HFF-Myc (cell line): ENCODE measurements at places on chromosomes 1 and 21.

DNA sequence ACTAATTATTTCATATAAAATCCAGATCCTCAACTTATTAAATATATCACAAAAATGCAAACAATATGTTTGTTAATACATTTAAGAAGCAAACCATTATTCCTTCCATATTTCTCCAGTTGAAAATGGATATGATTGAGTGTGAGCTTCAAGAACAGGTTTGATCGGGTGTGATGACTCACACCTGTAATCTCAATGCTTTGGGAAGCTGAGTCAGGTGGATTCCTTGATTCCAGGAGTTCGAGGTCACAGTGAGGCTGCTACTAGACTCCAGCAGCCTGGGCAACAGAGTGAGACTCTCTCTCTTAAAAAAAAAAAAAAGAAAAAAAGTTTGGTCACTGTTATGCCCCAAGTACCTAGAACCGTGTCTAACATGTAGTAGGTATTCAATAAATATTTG, 42.9 kb upstream of the RRP15 start:
- DNase-seq = no peak

DNA sequence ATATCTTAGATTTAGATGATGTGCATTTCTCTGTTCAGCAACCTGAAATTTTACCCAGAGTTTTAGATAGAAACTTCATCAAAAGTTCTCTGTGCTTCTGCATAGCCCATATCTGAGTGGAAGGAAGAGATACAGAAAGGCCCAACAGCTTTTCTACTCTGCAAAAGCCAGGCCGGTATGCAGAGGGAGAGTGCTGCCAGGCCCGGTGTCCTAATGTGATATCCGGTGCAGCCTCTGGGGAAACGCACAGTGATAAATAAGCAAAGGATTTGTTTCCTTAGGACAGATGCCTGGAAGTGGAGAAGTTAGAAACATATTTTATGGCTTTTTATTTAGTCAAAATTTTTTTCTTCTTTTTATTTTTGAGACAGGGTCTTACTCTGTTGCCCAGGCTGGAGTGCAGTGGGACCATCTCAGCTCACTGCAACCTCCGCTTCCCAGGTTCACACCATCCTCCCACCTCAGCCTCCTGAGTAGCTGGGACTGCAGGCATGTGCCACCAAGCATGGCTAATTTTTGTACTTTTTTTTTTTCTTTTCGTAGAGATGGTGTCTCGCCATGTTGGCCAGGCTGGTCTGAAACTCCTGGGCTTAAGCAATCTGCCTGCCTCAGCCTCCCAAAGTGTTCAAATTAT, 145.8 kb downstream of the PATJ start:
- DNase-seq = no peak

GRCh38 chr1:242211254-242212022, 212.5 kb upstream of the MAP1LC3C start:
- DNase-seq = no peak

- no peak for DNase-seq
These were observed 4.0 kb upstream of the IFI16 start for GRCh38 chr1:159005676-159006075.

GRCh38 chr1:233180641-233181364, 114.7 kb downstream of the PCNX2 start:
- DNase-seq = no peak

GRCh38 chr1:21022279-21023040, 154.2 kb downstream of the EIF4G3 start:
- DNase-seq = peak; percentile 94

DNA sequence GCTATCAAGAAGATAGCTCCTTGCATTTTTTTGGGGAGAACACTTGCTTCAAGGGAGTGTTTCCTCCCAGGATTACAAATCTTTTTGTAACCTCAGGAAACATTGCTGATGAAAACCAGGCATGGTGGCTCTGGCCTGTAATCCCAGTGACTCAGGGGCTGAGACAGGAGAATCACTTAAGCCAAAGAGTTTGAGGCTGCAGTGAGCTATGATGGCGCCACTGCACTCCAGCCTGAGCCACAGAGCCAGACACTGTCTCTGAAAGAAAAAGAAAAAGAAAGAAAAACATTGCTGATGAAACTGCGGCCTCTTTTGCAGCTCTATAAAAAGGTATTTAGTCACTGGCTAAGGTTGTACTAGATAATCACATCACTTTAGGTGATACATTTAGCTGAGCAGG, 7.3 kb downstream of the RNU1-2 start:
- DNase-seq = no peak

DNA sequence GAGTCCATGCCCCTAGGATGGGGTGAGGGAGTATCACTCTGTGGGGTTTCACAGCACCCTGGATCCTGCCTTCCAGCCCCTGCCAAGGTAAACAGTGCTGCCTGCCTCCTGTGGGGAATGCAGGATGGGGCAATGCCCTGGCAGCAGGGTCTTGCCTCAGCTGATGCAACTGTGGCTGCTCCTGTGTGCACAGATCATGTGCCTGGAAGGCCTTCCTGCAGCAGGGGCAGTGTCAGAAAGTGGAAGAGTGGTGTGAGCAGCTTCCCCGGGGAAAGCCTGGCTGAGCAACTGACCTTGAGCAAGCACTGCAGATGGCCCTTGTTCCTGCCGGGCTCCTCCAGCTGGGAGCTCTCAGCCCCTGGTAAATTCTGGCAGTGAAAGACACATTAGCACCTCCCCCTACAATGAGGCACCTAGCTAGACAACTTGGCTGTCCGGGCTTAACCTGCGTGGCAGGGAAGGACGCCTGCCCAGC, 9.9 kb downstream of the TOR3A start:
- DNase-seq = no peak

GRCh38 chr21:37155186-37155585, 82.1 kb downstream of the TTC3 start:
- DNase-seq = no peak

DNA sequence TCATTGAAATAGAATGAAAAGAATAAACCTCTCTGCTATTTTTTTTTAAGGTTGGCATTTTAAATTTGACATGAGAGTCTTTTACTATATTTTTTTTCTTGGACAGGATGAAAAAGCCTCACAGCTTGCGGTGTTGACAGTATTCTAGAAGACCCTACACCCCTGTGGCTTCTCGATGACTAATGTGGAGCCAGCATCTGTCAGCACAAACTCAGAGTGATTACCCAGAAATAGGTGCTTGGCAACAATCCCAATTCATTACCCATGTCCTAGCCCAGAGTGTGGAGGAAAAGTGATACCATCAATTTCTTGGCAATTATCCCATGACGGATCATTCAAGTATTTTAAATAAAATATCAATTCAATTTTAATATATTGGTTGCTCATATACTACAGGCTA, 186.8 kb upstream of the MAP1LC3C start:
- DNase-seq = no peak

GRCh38 chr1:64917328-64917861, 49.0 kb downstream of the JAK1 start:
- DNase-seq = peak; percentile 89

DNA sequence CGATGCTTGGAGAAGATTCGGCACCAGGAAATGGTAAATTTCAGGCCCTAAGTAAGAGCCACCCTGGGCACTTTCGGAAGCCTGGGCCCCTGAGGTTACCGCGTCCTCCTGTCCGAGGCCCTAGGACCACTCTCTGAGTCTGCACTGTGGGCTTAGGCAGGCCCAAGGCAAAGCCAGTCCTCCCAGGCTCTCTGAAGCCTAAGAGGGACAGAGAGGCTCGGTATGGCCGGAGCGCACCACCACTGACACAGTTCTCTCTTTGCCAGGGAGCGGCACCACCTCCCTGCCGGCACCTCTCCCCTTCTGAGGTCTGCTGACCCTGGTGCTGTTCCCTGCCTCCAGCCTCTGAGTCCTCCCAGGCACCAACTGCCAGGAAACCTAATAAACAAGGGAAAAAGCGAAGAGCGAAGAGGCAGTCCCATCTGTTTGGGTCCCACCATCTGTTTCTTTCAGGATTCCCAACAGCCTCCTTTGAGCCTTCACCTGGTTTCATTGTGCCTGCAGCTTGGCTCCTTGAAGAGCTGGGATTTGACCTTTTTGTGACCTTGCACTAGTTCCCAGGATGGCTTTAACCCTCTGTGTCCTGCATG, 57.7 kb downstream of the VWA5B1 start:
- no peak for DNase-seq

GRCh38 chr1:203316626-203317093, 11.3 kb downstream of the BTG2 start:
- DNase-seq = no peak

DNA sequence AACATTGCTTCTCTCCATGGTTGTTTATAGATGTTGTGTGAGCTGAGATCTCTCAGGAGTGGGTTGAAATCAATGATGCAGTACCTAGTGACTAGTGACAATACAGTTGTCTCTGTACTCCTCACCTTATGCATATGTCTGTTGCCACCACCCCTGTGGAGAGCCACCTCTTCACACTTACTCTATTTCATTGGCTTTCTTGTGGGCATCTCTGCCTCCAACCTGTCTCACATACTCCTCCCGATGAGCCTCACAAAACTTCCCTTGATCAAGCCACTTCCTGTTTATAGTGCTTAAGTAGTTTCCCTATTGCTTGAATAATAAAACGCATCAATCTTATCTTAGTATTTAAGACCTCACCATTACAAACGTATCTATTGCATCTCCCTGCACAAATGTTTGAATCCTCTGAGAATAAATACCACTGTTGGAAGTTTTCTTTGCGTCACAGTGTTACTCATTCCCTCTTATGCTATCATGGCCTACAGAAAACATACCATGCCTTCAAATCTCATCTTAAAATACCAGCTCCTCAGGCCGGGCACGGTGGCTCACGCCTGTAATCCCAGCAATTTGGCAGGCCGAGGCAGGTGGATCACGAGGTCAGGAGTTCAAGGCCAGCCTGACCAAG, 54.7 kb upstream of the GREM2 start:
- DNase-seq = no peak

GRCh38 chr1:66050123-66050522, 257.4 kb downstream of the PDE4B start:
- no peak for DNase-seq

DNA sequence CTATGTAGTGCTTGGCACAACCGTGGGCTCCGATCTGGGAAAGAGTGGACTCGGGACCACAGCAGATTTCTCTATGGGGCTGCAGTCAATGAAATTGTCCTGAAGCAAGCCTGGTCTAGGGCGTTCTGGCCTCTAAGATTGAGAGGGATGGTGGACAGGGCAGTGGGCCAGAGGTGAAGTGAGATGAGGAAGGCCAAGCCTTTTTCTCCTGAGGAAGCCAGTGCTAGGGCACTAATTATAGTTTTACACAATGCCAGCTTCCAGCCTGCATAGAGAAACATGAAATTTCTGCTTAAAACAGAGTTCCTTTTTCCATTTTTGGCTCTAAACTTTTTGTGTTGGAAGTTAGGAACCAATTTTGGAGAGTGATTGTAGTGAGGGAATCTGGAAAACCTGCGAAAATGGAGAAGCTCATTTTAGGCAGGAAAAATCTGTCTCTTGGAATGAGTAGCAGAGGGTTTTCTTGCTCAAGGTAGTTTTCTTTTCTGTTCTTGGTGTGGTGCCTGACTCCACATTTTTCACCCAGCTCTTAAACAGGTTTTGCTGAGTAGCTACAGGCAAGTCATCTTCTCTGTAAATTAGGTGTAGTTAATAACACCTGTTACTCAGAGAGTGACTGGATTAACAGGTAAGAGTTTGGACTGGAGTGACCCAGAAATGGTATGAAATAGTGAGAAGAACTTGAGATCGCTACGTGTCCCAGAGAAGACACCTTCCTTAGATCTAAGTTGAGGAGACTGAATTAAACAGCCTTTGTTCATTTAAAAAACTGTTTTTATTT, 22.1 kb downstream of the UCK2 start:
- no peak for DNase-seq

GRCh38 chr1:116693759-116694480, 26.4 kb upstream of the IGSF3 start:
- peak; percentile 46 for DNase-seq

- no peak for DNase-seq
These were observed 150.7 kb downstream of the BACH1 start for GRCh38 chr21:29449306-29449950.

DNA sequence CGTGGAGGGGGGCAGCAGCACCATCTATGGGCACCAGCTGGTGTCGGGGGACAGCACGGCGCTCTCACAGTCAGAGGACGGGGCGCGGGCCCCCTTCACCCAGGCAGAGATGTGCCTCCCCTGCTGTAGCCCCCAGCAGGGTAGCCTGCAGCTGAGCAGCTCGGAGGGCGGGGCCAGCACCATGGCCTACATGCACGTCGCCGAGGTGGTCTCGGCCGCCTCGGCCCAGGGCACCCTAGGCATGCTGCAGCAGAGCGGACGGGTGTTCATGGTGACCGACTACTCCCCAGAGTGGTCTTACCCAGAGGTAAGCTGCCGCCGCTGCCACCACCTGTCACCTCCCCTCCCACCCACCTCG, 106.2 kb upstream of the VAMP3 start:
- DNase-seq = no peak

DNA sequence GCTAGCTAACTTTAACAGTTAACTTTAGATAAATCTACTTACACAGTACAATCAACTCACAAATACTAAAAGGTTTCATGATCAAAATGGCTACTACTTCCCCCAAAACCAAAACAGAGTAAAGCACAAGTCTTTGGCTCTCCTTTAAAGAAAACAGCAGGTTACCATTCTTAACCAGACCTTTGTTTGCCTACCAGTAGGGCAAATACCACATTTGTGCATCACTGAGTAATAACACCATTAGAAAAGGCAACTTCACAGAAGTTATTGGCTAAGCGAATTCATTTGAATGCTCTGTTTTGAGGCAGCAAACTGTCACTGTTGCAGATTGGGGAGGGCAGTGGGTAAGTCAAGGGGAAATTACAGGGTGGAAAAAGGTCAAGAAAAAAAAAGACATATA, 17.3 kb upstream of the SERPINC1 start:
- no peak for DNase-seq

DNA sequence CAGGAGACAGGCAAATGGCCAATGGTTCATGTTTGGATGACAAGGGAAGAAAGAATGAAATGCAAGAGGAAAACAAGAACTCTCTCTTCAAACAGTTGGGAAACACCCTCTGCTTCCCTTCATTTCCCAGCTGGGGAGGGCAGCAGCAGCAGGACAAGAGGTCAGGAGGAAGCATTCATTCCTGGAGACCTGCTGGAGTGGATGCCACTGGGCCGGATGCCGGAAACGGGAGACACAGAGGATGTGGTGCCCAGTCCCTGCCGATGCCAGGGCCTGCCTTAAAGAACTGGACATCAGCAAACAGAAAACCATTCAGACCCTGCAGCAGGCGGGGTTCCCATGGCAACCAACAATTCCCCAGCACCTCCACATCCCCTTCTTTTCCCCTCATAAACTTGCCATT, 102.3 kb upstream of the ZNF648 start:
- no peak for DNase-seq

GRCh38 chr1:23473037-23473800, 10.8 kb downstream of the ASAP3 start:
- no peak for DNase-seq

DNA sequence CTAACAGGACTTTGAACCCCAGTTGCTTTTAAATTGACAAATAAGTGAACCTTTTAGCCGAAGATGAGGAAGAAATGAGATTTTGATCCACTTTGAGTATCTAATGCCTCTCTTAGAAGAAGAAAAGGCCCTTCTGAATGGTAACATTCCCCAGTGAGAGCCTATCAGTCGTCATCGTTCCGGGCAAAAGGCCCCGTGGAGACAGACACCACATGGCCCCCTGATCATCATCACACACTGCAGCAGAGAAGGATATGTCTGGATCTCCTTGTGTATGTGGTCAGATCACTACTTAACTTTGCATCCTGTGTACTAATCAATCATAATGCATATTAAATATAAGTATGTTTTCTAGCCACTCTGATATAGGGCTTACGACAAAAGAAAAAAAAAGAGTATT, 87.3 kb upstream of the SMYD2 start:
- no peak for DNase-seq
